Osteoblast (primary cell): ENCODE measurements at places on chromosomes 2 and 18.

GRCh38 chr2:199364153-199364552 is 93.6 kb downstream of the SATB2 start:
- DNase-seq = no peak
- H3K27ac ChIP-seq = no peak overlapping the region
- H3K36me3 ChIP-seq = peaks cover 15% of the 10 kb centered on the region
- H3K27me3 ChIP-seq = no peaks in the 10 kb centered on the region
- peaks cover 5% of the 10 kb centered on the region for H3K4me1 ChIP-seq

DNA sequence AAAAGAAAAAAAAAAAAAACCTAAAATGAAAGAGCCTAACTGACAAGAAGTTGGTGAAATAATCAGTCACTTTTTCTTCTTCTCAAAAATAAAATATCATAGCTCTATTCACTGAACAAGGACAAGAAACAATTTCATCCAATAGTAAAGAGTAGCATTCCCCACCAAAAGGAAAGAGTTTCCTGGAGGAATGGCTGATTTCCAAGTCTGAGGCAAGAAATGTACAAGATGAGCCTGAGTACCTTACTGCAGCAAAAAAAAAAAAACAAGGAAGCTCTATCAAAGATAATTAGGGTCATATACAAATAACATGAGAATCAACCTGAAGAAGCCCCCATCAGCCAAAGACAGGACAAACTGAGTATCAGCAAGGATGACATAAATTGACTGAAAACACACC is 11.5 kb downstream of the ROCK1 start:
- no peak overlapping the region for H3K27ac ChIP-seq
- no peaks in the 10 kb centered on the region for H3K36me3 ChIP-seq
- no peaks in the 10 kb centered on the region for H3K27me3 ChIP-seq
- H3K4me1 ChIP-seq = no peaks in the 10 kb centered on the region
- no peak overlapping the region for H3K4me3 ChIP-seq
- no peak for DNase-seq

GRCh38 chr2:138016351-138017087 is 52.2 kb downstream of the HNMT start:
- DNase-seq = no peak
- no peaks in the 10 kb centered on the region for H3K36me3 ChIP-seq
- H3K27me3 ChIP-seq = no peaks in the 10 kb centered on the region
- H3K4me3 ChIP-seq = no peak overlapping the region

GRCh38 chr2:209495855-209496585 is 72.2 kb downstream of the MAP2 start:
- peak overlapping the region; percentile 79 for H3K27ac ChIP-seq
- H3K36me3 ChIP-seq = no peaks in the 10 kb centered on the region
- H3K4me3 ChIP-seq = no peak overlapping the region
